Spinal cord (tissue), 10 donors: ENCODE measurements at places on chromosomes 3 and 15. TPM values are rescaled to one million over a fixed set of nuclear protein-coding genes. Genes with fewer than 3 reads are reported as not detected.
A peak's percentile ranks its signal among the peaks of the same experiment; 100 is the strongest.

HIGD2B gene
- total RNA-seq, result not detected

GRCh38 chr3:14507757-14508504 is 32.2 kb downstream of the GRIP2 start:
- H3K27ac ChIP-seq, result no peak overlapping the region
- H3K4me3 ChIP-seq, result no peak overlapping the region
- peaks cover 20% of the 10 kb centered on the region for H3K4me1 ChIP-seq
- no peak for DNase-seq
- peaks cover 38% of the 10 kb centered on the region for H3K36me3 ChIP-seq

ERC2 gene
- total RNA-seq, result 24.0 TPM

DNA sequence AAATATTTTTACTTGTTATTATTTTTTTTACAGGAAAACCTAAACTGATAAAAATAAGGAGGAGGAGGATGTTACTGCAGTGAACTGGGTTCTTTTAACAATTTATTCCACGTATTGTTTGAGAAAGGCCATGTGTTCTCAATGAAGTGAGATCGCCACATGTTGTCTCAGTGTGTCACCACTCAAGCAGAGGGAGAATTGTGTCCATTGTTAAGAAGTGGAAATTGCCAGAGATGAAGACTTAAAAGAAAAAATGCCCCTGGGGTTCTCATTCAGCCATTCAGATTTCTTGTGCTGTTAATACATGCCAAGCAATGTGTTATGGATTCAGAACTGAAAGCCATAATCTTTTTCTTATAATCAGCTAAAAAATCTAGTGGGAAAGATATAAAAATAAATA is 297.1 kb downstream of the NSUN3 start:
- no peak overlapping the region for H3K4me3 ChIP-seq
- no peaks in the 10 kb centered on the region for H3K27me3 ChIP-seq
- DNase-seq, result no peak
- no peak overlapping the region for H3K27ac ChIP-seq
- no peaks in the 10 kb centered on the region for H3K4me1 ChIP-seq
- H3K36me3 ChIP-seq, result no peaks in the 10 kb centered on the region

GRCh38 chr15:93859176-93859575 is 372.2 kb upstream of the MCTP2 start:
- no peaks in the 10 kb centered on the region for H3K27me3 ChIP-seq
- DNase-seq, result no peak
- H3K27ac ChIP-seq, result no peak overlapping the region
- H3K4me3 ChIP-seq, result no peak overlapping the region
- H3K36me3 ChIP-seq, result no peaks in the 10 kb centered on the region

CHL1 gene
- total RNA-seq, result 372 TPM

- H3K4me3 ChIP-seq, result no peak overlapping the region
- no peak overlapping the region for H3K27ac ChIP-seq
These were observed 48.0 kb downstream of the SMAD6 start for GRCh38 chr15:66749841-66750575.

DNA sequence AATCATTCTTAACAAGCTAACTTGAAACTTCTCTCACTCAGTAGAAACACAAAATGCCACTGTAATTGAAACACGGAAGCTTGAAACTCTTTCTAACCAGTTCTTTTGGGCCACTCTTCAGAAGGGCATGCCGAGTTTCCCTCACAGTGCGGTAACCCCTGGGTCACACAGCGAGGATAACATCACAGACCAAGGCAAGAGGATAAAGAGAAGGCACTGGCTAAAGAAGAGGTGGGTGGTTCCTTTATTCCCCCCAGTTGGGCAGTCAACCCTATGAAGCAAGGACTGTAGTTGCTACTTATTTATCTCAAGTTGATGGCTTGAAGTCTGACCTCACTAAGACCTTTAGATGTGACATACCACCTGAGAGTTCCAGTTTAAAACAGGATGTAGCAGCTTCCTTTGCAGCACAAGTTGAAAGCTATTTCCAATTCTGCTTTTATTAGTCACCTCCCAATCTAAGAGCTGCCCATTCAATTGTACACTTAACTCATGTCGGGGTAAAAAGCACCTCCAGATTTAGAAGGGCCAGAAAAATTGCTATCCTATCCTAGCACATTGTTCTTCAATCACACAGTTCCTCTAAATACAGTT is 272.4 kb downstream of the TIGIT start:
- no peak for DNase-seq
- H3K4me1 ChIP-seq, result no peaks in the 10 kb centered on the region
- no peak overlapping the region for H3K4me3 ChIP-seq

DNA sequence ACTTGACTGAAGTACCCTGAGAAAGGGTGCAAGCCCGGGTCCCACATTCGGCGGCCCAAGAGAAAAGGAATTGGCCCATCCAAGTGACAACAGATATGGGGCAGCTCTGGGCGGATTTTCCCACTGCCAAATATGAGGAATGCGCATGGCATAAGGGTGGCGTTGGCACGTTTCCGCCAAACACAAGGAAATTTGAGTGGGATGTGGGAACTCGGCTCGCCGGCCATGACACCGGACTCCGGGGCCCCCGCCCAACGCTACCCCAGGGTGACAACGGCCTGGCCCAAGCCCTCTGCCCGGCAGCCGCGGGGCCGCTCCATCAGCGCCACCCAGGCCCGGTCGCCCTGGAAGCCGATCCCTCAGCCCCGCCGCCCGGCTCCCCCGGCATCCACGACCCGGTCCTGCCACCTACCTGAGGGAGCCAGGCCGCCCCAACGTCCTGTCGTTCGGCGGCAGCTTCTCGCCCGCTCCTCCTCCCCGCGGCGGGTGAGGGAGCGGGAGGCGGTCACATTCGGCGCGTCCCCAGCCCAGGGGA is 449 bp downstream of the RAF1 start:
- no peaks in the 10 kb centered on the region for H3K27me3 ChIP-seq
- H3K36me3 ChIP-seq, result no peaks in the 10 kb centered on the region
- DNase-seq, result no peak
- H3K4me1 ChIP-seq, result peaks cover 24% of the 10 kb centered on the region
- peak overlapping the region; percentile 98 for H3K27ac ChIP-seq
- peak overlapping the region; percentile 91 for H3K4me3 ChIP-seq

DNA sequence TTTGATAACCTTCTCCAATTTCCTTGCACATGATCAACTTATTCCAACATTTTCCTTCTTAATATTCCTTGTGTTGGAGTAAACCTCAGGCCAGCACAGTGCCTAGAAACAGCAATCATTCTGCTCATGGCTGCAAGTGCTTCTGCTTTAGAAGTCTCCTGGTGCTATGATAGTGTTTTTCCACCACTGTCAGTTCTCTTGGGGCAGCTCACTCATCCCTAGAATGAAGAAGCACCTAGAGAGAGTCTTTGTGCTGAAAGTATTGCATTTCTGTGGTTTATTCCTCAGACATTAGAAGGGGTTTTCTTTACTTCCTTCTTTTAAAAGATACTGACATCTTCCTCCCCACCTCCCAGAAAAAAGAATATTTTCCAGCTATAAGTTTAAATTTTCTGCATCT is 183.5 kb downstream of the RYR3 start:
- DNase-seq, result no peak

WDR49 gene
- 30.9 TPM for total RNA-seq

RTP4 gene
- 1.1 TPM for total RNA-seq

GRCh38 chr3:122690096-122690495 is 9.5 kb downstream of the PARP14 start:
- DNase-seq, result no peak
- H3K4me1 ChIP-seq, result no peaks in the 10 kb centered on the region
- no peak overlapping the region for H3K4me3 ChIP-seq
- no peaks in the 10 kb centered on the region for H3K27me3 ChIP-seq
- no peak overlapping the region for H3K27ac ChIP-seq

DNA sequence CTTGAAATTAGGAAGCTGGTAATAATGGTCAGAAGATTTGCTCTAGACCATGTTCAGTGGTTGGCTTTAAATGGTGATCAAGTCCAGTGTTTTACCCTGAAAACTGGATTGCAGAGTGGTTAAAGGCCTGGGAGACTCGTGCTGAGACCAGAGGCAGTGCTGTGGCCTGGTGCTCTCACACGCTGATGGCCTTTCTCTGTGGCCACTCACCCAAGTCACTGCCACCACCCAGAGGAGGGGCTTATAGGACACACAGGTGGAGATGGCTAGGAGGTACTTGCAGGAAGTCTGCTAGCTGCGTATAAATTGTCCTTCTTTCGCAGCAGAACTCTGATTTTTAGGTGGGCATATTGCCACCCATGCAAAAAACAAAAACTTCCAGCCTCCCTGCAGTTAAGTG is 6.2 kb upstream of the EHD4 start:
- H3K36me3 ChIP-seq, result no peaks in the 10 kb centered on the region
- no peak overlapping the region for H3K27ac ChIP-seq
- H3K4me1 ChIP-seq, result no peaks in the 10 kb centered on the region
- H3K4me3 ChIP-seq, result no peak overlapping the region
- no peak for DNase-seq
- H3K27me3 ChIP-seq, result peaks cover 5% of the 10 kb centered on the region

- no peaks in the 10 kb centered on the region for H3K36me3 ChIP-seq
- no peaks in the 10 kb centered on the region for H3K27me3 ChIP-seq
- H3K27ac ChIP-seq, result peak overlapping the region; percentile 27
- peaks cover 8% of the 10 kb centered on the region for H3K4me1 ChIP-seq
- H3K4me3 ChIP-seq, result no peak overlapping the region
These were observed 23.5 kb upstream of the LRRFIP2 start for GRCh38 chr3:37197810-37198371.

DNA sequence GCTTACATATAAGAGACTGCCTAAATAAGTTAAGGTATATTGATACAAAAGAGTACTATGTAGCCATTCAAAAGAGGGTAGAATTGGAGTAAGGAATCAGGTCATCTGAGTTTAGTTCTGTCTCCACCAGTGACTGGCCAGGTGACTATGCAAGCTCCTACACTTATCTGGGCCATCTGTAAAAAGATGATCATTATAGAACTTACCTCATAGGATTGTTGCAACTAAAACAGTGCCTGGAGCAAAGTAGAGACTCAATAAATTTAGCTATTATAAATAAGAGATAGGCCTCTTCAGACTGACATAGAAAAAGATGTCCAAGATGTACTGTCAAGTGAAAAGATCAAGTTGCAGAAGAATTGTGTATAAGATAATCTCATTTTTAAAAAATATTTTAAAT is 1.7 kb upstream of the ATP8B4 start:
- DNase-seq, result no peak
- no peak overlapping the region for H3K27ac ChIP-seq
- no peak overlapping the region for H3K4me3 ChIP-seq
- H3K27me3 ChIP-seq, result no peaks in the 10 kb centered on the region

AHSG gene
- total RNA-seq, result 1.5 TPM
